NCI-H345 (cell line): ENCODE measurements at places on chromosomes 5 and 9.

DNA sequence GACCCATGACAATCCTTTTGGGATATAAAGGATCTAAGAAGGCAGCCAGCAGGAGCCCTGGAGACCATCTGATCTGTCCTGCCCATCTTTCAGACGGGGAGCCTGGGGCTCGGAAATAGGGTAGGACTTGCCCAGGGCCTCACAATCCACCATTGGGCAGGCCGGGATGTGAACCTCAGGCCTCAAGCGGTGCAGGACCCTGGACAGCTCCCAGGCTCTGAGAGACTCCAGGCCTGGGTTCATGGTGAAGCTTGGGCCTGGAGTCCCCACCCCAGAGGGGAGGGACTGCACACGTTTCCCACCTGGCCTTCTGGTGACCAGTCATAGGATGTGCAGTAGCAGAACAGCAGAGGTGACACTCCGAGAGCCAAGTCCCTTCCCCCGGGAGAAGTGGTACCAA is 36.6 kb upstream of the RAPGEF1 start:
- DNase-seq: no peak

DNA sequence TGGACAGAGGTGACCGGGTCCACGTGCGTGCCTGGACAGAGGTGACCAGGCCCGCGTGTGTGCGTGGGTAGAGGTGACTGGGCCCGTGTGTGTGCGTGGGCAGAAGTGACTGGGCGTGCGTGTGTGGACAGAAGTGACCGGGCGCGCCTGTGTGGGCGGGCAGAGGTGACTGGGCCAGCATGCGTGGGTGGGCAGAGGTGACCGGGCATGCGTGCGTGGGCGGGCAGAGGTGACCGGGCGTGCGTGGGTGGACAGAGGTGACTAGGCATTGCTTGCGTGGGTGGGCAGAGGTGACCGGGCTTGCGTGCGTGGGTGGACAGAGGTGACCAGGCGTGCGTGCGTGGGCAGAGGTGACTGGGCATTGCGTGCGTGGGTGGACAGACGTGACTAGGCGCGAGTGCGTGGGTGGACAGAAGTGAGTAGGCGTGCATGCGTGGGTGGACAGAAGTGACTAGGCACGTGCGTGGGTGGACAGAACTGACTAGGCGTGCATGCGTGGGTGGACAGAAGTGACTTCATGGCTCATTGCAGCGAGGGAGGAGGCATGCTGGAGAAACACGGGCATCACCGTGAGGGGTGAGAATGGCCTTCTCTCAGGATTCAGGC is 254.1 kb upstream of the IRX4 start:
- DNase-seq: no peak

DNA sequence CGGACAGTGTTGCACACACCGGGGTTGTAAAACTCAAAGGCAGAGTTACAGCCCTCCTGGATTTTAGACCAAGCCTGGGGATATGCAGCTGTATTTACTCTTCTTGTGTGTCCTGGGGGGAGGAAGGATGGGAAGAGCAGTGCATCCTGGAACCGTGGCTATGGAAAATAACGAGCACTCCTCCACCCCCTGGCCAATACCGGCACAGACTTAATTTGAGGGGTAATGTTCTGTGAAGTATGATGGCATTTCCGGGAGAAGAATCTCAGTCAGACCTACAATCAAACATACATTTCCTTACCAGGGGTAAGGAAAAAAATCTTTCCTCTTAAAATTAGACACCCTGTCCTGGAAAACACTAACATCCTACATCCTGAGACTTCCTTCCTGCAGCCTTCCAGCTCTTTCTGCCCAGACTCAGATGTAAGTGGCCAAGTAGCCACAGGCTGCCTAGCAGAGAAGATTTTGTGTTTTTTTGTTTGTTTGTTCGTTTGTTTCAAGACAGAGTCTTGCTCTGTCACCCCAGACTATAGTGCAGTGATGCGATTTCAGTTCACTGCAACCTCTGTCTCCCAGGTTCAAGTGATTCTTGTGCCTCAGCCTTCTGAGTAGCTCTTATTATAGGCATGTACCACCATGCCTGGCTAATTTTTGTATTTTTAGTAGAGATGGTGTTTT is 11.0 kb upstream of the ERMP1 start:
- peak; percentile 82 for DNase-seq

GRCh38 chr5:1056611-1057484 is 48.2 kb downstream of the NKD2 start:
- DNase-seq: no peak

DNA sequence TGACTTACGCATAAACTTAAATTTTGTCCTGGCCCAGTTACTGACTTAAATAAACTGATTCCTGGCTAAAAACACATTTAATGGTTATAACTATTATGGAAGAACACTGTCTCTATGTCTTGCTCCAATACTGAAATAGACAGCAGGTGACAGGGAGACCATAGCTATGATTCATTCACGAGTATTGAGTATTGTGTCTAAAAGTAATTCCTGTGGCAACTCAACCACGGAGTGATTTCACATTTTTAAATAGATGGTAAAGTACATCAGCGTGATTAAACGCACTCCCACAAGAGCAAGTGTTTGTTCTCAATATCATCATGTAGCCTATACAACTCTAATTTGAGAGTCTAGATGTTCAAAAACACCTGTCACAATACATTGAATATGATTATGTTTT is 35.9 kb upstream of the PCSK1 start:
- no peak for DNase-seq

DNA sequence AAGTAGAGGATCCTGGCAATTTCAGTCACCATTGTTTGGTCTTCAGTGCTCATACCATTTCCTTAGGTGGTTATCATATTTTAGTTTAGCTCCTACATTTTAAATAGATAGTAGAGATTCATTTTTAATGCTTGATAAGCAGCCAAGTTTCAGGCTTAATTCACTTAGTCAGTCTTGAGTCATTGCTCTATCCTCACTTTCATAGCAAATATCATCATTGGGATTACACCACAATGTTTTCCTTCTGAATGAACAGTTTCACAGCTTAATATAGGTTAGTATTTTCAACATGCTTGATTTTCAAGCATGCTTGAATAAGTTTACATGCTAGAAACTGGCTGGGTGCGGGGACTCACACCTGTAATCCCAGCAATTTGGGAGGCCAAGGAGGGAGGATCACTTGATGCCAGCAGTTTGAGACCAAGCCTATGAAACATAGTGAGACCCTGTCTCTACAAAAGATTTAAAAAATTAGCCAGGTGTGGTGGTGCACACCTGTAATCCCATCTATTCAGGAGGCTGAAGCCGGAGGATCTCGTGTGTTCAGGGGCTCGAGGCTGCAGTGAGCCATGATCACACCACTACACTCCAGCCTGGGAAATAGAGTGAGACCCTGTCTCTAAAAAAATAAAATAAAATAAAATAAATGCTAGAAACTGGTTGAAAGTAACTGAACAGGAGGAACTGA is 339.9 kb downstream of the ADGRV1 start:
- no peak for DNase-seq

- no peak for DNase-seq
Measured at GRCh38 chr5:65812648-65813047, 90.6 kb downstream of the NLN start.

DNA sequence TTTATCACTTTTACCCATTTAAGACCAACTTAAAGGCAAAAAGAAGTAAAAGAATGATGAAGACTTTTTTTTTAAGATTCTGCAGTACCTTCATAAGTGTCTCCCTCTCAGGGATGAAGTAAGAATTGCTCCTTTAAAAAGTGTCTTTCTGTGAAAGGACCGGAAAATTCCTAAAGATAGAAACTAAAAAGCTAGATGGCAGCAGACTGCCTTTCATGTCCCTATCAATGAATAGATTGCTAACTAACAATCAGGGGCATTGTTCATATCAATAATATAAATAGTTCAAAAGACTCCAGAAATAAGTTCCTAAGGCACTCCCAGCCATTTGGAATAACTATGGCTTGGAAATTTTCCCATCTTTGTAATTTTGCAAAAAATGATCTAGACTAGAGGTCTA is 558.0 kb downstream of the PDE4D start:
- DNase-seq: no peak

GRCh38 chr5:14590949-14591348 is 9.4 kb downstream of the OTULINL start:
- DNase-seq: no peak

DNA sequence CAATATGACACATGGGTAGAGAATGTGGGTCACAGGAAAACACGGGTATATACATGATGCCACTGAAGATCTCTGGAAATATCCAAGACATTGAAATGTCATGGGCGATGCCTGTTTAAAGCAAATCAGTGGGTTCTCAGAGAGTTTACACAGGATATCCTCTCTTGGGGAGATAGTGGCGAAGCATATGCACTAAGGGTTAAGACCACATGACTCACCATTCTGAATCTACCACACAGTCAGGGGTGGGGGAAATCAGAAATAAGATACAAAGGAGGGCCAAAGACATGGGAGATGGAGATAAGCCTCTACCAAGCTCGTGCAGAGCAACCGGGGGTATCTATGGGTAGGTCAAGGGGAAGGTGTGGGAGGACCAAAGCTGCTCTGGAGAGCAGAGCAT is 58.8 kb downstream of the SH3PXD2B start:
- no peak for DNase-seq

DNA sequence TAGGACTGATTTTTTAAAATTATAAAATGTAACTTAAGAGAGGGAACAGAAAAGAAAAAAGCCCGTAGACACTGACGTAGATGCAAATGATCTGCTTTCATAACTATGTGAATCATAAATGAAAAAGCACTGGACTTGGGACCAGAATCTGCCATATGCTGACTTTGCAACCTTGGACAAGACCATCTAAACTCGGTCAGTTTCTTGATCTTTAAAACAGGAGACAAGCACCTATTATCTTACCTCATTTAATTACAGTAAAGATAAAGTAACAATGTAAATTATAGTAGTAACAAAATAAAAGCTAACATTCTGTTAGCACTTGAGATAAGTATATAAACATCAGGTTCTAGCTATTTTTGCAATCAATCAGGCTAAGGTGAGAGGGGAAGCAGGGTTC is 20.0 kb downstream of the FBXW2 start:
- no peak for DNase-seq

DNA sequence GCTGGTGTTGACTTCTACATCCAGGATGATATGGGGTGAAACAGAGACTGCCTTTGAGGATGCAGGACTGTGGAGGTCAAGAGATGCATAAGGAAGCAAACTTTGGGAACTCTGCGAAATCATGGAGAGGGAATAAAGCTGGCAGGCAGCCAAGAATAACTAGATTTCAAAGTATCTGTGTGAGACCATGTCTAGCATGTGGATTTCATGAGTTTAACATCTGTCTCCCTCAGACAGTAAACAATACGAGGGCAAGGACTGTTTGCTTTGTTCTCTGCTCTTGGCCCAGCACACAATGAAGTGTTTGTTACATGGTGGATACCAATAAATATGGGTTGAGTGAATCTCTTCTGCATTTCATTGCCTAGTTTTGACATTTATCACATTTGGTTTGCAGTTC is 71.3 kb downstream of the RASEF start:
- peak; percentile 19 for DNase-seq

DNA sequence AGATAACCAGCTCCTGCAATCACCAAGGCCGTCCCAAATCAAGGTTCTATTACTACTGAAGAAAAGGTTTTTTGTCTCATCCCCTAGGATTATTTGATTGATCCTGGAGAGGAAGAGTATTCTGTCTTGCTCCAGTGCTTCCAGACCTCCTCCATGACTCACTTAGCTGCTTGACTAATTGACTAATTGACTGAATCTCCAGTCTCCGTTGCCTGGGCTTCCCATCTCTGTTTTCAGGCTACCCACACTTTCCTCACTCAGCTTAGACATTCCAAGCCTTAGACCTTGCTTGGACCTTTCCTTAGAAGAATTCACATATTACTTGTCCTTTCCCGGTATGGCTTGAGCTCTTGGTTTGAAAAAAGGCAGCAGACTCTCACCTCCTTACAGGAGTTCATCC is 60.6 kb downstream of the FRMD3 start:
- no peak for DNase-seq

- no peak for DNase-seq
Measured at GRCh38 chr5:56279979-56280378, 46.8 kb upstream of the ANKRD55 start.

GRCh38 chr9:20474496-20474895 is 147.8 kb downstream of the MLLT3 start:
- DNase-seq: no peak

- no peak for DNase-seq
Measured at GRCh38 chr9:121160025-121160424, 41.6 kb downstream of the RAB14 start.

- no peak for DNase-seq
Measured at GRCh38 chr5:140587495-140587894, 22.9 kb downstream of the SLC35A4 start.

DNA sequence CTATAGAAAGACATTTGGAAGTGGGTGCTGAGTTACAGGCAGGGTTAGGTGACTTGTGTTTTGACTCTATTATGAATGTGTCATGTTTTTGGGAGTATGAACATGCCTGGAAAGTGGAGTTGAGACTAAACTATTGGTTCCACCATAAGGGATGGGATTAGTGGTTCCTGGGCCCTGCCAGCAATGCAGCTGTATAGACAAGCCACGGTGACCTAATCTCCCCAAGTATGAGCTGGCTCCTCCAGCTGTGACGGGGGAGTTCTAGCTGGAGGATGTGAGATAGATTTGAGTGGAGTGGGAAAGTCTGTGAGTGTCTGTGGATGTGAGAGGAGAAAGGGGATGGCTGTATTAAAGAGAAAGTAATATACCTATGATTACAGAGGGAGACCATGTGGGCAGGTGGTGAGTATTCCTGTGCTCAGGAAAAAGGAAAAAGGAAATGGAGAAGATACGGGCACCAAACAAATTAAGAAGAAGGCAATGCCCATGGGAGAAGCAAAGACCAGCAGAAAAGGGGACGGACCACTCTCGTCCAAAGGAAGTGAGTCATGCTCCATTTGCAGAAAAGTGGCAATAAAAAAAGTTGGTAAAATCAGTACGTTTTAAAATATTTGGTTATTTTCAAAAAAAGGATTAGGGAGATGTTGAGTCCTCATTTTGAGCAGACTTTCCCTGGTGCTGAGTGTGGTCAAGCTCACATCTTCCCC is 48.3 kb upstream of the ICE1 start:
- no peak for DNase-seq

DNA sequence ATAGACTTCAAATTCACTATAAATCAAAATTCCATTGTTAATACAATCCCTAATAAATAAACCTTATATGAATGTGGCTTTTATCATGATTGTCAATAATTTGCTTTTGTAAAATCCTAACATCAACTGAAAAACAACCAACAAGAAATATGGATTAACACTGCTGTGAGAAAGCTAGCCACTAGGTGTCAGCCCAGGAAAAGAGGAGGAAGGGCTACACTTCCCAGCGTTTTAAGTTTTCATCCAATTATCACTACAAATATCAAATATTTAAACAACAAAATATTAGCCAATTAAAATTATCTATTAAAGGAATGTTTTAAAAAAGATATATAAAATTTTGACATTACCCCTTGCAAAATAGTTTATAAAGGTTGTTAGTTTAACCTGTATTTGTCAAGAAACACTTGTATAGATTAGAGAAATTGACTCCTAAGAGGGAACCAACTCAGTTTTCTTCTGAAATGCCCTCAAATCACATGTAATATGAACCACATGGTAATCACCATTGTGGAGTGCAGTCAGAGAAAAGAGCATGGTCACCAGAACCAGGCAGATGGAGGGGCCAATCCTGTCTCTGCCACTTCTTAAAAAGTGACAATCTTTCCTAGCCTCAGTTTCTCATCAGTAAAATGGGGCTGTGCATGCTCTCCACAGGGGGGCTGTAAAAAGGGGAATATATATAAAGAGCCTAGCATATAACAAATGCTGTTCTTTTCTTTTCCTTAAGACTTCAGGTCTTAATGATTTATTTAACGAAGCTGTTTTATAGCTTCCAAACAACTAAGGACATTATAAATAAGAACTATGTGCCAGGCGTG is 188.2 kb downstream of the CRB2 start:
- peak; percentile 42 for DNase-seq

GRCh38 chr5:61479850-61480614 is 148.0 kb downstream of the ZSWIM6 start:
- DNase-seq: no peak

GRCh38 chr5:90983711-90984124 is 399.4 kb downstream of the ARRDC3 start:
- no peak for DNase-seq
